T-helper 17 cell (primary cell): ENCODE measurements at places on chromosomes 5 and 9.

- DNase-seq, result no peak
Measured at GRCh38 chr5:77355080-77355479, 137.0 kb downstream of the WDR41 start.

GRCh38 chr5:96031180-96031579 lies 69.5 kb upstream of the ELL2 start:
- no peak for DNase-seq

DNA sequence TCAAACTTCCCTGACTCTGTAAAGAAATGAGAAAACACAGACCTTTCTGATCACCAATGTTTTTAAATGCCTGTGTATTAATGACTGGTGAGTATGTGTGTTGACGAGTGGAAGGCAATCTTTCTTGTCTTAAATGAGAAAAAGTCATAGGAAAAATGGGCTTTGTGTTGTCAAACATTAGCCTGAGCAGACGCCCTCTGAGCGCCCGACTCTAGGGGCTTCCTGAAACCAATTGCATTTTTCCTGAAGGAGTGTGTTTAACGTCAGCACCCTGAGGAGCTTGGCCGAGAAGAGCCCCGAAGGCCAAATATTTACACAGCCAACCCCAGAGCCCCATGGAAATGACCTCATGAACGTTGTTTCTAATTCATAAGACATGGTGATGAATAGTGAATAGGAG lies 154.3 kb downstream of the PHF2 start:
- no peak for DNase-seq

DNA sequence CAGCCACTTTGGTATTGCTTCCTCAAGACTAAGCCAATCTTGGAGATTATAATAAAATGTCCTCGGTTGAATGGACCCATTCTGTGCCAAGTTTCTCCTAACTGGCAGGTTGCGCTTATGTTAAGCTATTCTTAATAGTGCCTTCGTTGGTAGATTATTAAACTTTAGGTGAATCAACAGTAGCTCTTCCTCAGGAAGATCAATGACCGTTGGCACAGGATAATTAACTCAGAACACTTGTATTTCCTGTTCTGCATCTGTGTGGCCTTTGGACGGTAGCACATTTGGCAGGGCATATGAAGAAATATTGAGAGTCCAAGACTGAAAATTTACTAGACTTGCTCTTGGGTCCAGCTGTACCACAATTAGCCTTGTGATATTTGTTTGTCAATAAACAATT lies 402.9 kb downstream of the MLLT3 start:
- DNase-seq, result no peak

- no peak for DNase-seq
Measured at GRCh38 chr5:2224689-2225088, 342.0 kb upstream of the IRX4 start.

GRCh38 chr9:7146582-7146981 lies 388.8 kb downstream of the KDM4C start:
- DNase-seq, result no peak

- no peak for DNase-seq
Measured at GRCh38 chr9:123923377-123923776, 6.5 kb downstream of the DENND1A start.

- no peak for DNase-seq
Measured at GRCh38 chr5:16592255-16592654, 24.5 kb downstream of the RETREG1 start.

- DNase-seq, result no peak
Measured at GRCh38 chr9:17688834-17689233, 110.0 kb downstream of the SH3GL2 start.

DNA sequence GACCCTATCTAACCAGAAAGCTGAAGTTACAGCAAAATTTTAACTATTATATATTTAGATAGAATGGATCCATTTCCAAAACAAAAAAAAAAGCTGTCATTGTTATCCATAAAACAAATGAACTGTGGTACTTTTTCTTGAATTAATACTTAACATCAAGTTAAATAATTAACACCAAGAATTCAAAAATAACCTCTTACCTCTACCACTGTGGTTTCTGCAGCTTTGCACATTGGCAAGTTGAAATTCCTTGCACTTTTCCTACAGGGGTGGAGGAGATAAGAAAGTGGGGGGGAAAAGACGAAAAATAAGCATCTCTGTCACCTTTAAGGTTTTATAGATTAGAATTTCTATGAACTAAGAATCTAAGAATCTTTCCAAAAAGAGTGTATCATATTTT lies 30.0 kb downstream of the OXCT1 start:
- no peak for DNase-seq

GRCh38 chr9:86838519-86839497 lies 108.5 kb downstream of the GAS1 start:
- DNase-seq, result no peak

- DNase-seq, result no peak
Measured at GRCh38 chr5:56443826-56444225, 210.7 kb upstream of the ANKRD55 start.

DNA sequence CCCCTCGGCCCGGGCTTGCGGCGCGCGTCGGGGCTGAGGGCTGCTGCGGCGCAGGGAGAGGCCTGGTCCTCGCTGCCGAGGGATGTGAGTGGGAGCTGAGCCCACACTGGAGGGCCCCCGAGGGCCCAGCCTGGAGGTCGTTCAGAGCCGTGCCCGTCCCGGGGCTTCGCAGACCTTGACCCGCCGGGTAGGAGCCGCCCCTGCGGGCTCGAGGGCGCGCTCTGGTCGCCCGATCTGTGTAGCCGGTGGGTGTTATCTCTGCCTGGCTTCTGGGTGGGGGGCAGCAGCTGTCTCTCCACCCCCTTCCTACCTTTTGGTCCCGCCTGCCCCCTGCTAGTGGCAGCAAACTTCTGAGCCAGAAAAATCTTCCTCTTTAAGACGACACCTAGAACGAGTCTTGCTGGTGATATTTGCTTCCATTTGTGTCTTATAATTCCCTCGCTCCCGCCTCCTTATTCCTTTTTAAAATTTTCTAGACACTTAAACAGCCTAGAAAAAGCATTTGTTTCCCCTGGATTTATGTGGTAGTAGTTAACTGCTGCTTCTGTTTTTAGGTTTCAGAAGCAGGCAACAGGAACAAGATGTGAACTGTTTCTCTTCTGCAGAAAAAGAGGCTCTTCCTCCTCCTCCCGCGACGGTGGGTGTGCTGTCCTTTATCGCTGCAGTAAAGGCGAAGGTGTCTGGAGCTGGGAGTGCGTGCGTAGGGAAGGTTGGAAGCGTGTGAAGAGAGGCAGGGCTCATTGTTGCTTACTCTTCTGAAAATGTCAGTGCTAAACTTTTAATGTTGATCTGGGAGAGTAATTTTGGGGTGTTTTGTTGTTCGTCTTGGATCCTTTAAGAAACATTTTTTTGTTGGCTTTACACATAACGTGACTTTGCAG lies 554 bp downstream of the JAK2 start:
- DNase-seq, result peak; percentile 13

DNA sequence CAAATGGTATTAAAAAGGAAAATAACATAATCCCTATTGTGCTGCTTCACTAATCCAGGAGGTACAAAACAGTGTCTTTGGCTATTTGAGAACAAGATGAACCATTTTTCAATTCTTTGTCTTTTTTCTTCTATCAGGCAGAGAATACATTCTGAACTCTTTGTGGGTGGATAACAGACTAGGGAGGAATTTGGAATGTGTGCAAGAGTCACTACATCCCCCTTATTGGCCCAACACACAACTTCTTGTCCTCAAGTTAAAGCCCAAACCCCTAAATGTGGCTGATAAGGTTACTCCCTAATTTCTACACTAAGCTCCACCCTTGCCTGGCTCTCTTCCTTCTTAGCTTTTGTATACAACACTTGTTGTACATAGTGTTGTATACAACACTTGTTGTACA lies 342.7 kb upstream of the RFX3 start:
- DNase-seq, result no peak

GRCh38 chr5:145988993-145989392 lies 52.6 kb downstream of the SH3RF2 start:
- DNase-seq, result no peak
